ENCODE measurements at places on chromosomes 6 and 20. TPM values are rescaled to one million over a fixed set of nuclear protein-coding genes. Genes with fewer than 3 reads are reported as not detected.
A peak's percentile ranks its signal among the peaks of the same experiment; 100 is the strongest.

- no peak for DNase-seq
Measured at GRCh38 chr20:46212252-46212651, 94.1 kb downstream of the CD40 start.

GRCh38 chr20:62782893-62783278, 13.4 kb upstream of the MRGBP start:
- no peak for DNase-seq

- DNase-seq, result no peak
Measured at GRCh38 chr20:10802236-10802635, 128.4 kb upstream of the JAG1 start.

Gene CST11
- total RNA-seq, result not detected

DNA sequence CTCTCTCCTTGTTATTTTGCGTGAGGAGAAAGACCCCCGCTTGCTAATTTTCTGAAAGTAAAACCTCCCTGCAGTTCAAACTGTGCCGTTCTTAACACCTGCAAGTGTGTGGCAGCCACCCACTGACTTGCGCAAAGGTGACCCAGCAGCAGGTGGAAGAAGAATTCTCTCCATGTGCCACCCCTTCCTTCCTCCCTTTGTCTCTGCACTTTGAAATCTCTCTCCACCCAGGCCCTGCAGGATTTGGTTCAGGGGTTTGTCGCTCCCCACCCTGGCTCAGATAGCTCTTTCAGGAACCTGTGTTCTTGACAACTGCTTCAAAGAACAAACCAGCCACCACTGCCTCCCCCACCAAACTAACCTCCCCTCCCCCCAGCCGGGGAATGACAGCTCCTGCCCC, 41.4 kb downstream of the ZNF831 start:
- no peak for DNase-seq

GRCh38 chr20:44981736-44982406, 15.6 kb downstream of the STK4 start:
- DNase-seq, result no peak

- DNase-seq, result no peak
Measured at GRCh38 chr20:22679197-22679596, 94.8 kb upstream of the FOXA2 start.

DNA sequence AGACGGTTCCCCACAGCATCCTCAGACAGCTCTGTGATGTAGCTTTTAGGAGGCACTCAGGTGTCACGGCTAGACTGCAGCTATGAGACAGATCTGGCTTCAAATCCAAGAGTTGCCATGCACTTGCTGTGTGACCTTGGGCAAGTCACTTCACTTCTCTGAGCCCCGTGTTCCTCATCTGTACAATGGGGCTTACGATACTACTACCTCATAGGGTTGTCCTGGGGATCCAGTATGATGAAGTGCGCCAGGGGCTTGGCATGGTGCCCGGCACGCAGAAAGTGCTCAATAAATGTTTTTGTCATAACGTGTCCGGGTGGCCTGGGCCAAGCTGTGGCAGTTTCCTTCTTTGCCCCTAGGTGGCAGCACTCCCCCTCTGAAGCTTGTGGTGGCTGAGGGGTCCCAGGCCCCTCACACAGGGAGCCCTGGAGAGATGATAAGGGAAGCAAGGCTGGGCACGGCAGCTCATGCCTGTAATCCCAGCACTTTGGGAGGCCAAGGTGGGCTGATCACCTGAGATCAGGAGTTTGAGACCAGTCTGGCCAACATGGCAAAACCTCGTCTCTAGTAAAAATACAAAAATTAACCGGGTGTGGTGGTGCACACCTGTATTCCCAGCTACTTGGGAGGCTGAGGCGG, 19.1 kb upstream of the CHMP4B start:
- peak; percentile 84 for DNase-seq

Gene GJA1
- 91.2 TPM for total RNA-seq

DNA sequence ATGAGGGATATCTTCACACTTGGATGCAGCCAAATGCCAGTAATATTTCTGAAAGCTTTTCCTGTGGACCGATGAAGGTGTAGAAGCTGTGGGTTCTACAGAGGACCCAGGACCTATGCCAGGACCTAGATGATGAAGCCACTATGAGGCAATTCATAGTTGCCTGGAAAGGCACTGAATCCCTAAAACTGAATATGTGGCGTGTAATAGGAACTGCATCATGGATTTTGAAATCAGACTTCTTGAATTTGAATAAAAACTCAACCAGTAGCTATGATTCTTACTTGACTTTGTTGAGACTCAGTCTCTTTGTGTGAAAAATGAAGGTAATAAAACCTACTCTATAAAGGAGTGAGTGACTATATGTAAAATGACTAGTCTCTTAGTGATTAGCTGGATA, 89.9 kb upstream of the SGK1 start:
- no peak for DNase-seq

- no peak for DNase-seq
Measured at GRCh38 chr6:163834226-163834970, 419.9 kb downstream of the QKI start.

GRCh38 chr20:41087777-41088176, 49.6 kb upstream of the PLCG1 start:
- DNase-seq, result no peak

GRCh38 chr6:167207527-167207926, 49.7 kb upstream of the GPR31 start:
- no peak for DNase-seq

DNA sequence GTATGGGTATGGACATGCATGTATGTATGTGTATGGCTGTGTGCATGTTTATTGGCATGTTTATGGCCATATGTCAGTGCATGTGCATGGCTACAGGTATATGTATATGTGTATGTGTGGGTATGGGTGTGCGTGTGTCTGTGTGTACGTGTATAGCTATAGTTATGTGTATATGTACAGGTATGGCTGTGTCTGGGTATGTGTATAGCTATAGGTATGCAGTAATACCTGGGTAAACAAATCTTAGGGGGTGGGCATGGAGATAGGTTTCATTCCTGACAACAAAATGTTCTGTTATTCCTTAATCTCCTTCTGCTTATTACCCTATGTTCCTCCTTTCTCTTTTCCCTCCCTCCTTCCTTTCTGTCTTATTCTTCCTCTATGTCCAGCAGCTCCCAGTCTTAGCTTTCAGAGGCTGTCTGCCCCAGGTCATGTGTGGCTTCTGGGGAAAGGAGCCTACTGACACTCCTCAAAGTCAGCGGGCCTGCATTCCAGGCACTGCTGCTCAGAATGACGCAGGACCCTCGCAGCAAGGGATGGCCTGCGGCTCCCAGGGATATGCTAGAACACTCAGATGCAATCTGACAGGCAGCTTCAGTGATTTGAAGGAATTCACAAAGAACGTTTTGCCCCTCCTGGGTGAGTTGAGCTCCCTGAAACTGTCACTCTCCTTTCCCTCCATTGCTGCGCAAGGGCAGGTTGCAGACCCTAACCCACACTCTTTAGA, 139.3 kb upstream of the PHACTR1 start:
- no peak for DNase-seq

Gene CPNE5
- 0.54 TPM for total RNA-seq

DNA sequence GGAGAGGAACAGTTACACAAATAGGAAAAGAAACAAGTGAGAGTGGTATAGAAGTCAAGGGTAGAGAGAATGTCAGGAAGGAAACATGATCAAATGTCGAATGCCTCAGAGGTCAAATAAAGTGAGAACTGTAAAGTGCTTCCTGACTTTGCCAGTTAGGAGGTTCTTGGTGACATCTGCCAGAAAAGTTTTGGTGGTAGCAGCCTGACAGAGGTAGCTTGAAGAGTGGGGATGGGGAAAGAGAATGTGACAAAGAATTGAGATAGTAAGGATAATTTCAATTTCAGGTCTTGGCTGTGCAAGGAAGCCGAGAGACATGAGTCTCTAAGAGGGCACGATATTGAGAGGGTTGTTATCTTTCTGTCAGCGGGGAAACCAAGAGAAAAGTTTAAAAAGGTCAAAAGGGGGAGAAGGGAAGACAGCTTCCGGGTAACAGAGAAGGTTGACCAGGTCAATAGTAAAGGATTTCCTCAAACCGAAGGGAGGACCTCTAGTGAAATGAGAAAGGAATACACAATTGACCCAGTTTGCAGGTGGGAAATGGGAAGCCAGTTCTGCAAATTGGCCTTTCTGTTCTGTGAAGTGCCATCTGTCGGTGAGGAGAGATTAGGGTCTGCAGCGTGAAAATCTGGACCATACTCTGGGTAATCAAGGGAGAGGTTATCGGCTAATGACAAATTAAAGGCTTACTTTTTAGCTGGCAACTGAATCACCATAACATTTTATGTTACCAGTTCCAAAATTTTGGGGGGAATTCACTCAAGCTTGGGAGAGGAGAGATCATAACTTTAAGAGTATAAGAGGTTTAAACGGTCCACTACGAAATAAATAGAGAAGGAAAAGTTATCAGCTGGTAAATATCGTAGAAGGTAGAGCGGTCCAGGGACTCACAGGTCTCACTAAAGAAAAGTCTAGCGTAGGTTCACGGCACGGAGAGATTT, 973 bp upstream of the BRD2 start:
- DNase-seq, result no peak

DNA sequence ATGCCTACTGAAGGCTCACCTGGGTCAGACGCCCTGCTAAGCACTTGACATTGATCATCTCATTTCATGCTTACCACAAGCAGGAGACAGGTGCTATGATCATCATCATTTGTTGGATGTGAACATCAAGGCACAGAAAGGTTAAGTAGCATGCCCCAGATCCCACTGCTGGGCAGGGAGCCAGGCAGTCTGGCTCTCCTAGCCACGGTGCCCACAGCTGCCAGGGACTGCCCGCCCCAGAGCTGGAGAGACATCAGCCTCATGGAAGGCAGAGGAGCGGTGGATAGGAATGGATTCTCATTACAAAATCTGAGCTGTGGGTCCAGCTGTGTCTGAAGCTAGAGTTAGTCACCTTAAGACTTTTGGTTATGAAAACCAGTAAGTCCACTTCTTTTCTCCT, 3.6 kb downstream of the SULF2 start:
- DNase-seq, result no peak

GRCh38 chr6:64838726-64839125, 868.3 kb downstream of the EYS start:
- no peak for DNase-seq

- DNase-seq, result no peak
Measured at GRCh38 chr6:6458172-6458571, 130.3 kb upstream of the LY86 start.

Gene MYCT1
- not detected for total RNA-seq

- no peak for DNase-seq
Measured at GRCh38 chr6:87699576-87699975, 2.5 kb downstream of the AKIRIN2 start.

DNA sequence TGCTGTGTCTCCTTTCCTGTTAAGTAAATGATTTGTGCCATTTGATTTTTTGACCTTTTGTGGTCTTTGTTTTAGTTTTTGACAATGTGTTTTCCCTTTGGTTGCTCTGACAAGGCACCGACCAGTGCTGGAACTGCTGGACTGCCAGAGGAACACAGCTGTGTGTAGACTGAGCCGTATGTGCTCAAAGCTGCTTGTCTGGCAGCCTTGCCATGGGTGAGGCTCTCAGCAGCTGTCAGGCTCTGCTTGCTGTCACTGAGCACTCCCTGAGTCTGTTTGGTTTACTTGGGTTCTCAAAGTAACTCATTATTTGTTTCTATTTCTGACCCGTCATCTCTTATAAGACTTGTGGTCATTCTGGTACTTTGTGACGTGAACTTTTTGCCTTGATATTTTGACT, 15.1 kb upstream of the SNRPB start:
- no peak for DNase-seq

GRCh38 chr20:13909067-13909466, 81.3 kb downstream of the SEL1L2 start:
- no peak for DNase-seq

DNA sequence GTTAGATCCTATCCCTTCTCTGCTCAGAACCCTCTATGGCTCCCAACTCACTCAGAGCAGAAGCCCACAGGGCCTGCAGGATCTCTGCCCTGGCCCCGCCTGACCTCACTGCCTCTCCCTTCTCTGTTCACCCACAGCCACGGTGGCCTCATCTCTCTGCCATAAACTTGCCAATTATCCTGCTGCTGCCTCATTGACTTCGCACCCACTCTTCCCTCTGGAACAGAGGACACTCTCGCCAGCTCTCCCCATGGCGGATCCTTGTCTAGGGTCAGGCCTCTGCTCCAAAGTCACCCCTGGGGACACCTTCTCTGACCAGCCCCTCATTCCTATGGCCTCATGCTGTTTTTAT, 86.4 kb downstream of the CEBPB start:
- no peak for DNase-seq

- no peak for DNase-seq
Measured at GRCh38 chr20:20413810-20414281, 45.9 kb downstream of the INSM1 start.

Gene BPIFB4
- not detected for total RNA-seq

DNA sequence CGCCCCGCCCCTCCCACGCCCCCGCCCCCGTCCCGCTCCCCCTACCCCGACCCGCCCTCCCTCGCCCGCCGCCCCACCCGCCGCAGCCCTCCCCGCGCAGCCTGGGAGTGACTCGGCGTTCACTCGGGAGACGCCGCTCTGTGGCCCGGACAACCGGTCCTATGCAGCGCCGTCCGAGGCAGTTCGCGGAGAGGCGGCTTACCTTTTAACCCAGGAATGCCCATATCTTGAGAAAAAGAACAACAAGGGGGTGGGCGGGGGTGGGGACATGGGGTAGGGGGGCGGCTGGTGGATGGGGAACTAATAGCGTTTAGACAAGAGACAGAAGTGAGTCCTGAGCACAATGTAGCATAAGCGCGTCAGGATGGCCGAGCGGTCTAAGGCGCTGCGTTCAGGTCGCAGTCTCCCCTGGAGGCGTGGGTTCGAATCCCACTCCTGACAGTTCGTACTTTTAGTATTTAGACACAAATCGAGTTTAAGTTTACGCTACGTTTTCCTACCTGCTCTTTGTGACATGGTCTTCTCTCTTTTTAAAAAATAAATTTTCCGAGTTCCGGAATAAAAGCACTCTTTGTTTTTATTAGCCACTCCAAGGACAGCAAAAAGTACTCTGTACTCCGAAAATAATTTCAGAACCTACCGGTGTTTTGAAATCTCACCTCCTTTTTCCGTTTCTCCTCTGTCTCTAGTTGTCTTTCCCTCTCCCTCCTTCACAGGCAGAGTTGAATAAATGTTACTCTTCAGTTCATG, 17.1 kb upstream of the HMGN4 start:
- peak; percentile 78 for DNase-seq

Gene NRN1
- 1.5 TPM for total RNA-seq

- DNase-seq, result no peak
Measured at GRCh38 chr6:44306710-44307109, 6.4 kb downstream of the AARS2 start.

GRCh38 chr20:24763386-24764026, 185.6 kb upstream of the CST7 start:
- no peak for DNase-seq
